ENCODE measurements at places on chromosomes 1 and 21.

GRCh38 chr1:29674627-29675326, 438.5 kb downstream of the PTPRU start:
- DNase-seq = no peak

- DNase-seq = no peak
Measured at GRCh38 chr1:223006917-223007648, 136.0 kb downstream of the TLR5 start.

- peak; percentile 52 for DNase-seq
Measured at GRCh38 chr1:39639305-39640130, at the start of gene HEYL. Gene HEYL (minus strand): TSS chr1:39639643. CDS start chr1:39639625, 18 bp downstream.

DNA sequence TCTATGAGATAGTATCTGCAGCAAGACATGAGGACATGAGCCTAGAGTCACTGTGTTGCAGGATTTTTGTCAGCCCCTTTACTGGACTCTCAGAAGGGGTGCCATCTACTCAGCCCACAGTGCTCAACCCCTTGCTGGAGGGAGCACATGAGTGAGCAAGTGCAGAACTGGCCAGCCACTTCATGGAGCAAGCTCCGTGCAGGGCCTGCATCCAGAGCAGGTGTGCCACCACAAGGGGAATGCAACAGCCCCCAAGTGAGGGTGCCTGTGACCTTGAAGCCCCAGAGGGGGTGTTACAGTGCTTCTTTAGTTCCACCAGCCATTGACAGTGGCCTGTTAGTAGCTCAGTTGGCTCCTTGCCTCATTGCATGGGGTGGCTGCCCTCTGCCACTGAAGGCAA, 649.7 kb downstream of the PLPP3 start:
- no peak for DNase-seq

- no peak for DNase-seq
Measured at GRCh38 chr1:160398823-160399222, 1.5 kb upstream of the VANGL2 start.

GRCh38 chr1:107474877-107475612, 334.2 kb downstream of the NTNG1 start:
- no peak for DNase-seq

DNA sequence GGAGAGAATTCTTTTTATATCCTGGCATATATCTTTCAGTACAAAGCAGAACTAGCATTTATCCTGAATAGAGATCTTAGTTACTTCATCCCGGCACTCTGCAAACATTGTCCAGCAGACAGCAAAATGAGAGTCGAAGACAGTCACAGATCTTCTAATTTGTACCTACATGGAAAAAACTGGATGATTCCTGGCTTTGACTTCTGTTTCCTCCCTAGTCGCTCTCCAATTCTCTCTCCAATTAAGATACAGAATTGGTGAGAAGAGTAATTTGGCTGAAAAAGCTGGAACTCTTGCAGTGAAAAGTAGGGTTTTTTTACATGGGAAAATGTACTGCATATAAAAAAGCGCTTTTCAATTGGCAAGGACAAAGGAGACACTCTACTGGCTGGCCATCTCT, 151.1 kb upstream of the C8B start:
- DNase-seq = no peak

- DNase-seq = no peak
Measured at GRCh38 chr1:65431111-65431705, 10.7 kb downstream of the LEPR start.

- DNase-seq = no peak
Measured at GRCh38 chr1:177586429-177586828, 383.4 kb downstream of the SEC16B start.

DNA sequence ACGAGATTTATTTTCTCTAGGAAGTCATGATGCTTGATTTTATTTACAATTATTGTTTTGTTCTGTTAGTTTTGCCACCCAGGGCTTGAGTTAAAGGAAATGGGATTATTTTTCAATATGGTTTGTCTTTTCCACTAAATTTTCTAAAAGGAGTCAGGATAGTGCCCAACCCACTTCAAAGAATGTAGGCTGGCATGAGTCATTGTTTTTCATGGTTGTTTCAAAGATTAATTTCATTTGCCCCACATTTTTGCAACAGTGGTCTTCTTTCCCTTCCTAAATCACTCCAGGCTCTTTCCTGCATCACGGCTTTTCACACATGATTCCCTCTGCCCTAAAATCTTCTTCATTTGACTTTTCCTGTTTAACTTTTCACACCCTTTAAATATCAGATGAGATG, 2.5 kb downstream of the SLAMF6 start:
- no peak for DNase-seq

- no peak for DNase-seq
Measured at GRCh38 chr1:206457408-206458120, 12.7 kb upstream of the IKBKE start.

DNA sequence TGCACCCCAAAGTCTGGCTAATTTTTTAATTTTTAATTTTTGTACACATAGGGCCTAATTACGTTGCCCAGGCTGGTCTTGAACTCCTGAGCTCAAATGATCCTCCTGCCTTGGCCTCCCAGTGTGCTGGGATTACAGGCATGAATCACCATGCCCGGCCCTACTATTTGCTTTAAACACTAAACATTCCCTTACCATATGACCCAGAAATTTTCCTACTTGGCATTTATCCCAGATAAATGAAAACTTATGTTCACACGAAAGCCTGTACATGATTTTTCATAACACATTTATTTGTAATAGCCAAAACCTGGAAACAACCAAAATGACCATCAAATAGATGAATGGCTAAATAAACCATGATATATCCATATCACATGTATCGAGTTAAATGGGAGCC, 35.8 kb downstream of the NDUFS5 start:
- DNase-seq = no peak

- DNase-seq = no peak
Measured at GRCh38 chr1:245188403-245188802, 33.6 kb downstream of the KIF26B start.

GRCh38 chr1:26630634-26631033, 65.2 kb upstream of the ARID1A start:
- DNase-seq = no peak

- no peak for DNase-seq
Measured at GRCh38 chr1:200877839-200878551, 5.2 kb downstream of the GPR25 start.

GRCh38 chr1:246592695-246593094, 26.4 kb downstream of the CNST start:
- DNase-seq = no peak

DNA sequence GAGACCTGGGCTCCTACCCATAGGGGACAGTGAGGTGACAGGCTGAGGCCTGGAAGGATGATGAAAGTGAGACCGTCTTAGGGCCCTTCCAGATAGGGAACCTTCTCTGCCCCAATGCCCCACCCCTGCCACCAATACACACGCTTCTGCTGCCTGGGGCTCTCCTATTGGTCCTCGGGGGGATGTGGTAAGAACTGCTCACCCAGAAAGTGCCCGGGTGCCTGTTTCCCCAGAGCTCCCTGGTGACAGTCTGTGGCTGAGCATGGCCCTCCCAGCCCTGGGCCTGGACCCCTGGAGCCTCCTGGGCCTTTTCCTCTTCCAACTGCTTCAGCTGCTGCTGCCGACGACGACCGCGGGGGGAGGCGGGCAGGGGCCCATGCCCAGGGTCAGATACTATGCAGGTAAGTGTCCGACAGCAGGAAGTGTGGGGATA, 948 bp downstream of the SEMA4A start:
- DNase-seq = no peak

GRCh38 chr1:58325866-58326265, 220.7 kb downstream of the OMA1 start:
- no peak for DNase-seq

DNA sequence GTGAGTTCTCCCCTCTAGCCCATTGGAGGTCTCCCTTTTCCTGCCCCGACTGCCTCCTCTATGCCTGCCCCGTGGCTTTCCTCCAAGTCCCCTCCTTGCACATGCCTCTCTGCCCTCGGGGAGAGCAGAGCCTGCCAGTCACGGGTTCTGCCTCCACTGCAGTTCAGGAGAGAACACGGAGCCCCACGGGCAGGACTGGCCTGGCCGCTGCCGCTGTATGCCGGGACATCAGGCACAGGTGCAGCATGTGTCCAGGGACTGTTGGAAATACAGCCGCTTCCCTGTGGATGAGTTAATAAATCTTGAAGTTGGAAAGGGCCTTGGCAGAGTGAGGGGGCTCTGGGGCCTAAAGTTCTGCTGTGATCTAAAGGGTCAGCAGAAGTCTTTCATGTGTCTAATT, 676.6 kb downstream of the MATN1 start:
- DNase-seq = no peak

DNA sequence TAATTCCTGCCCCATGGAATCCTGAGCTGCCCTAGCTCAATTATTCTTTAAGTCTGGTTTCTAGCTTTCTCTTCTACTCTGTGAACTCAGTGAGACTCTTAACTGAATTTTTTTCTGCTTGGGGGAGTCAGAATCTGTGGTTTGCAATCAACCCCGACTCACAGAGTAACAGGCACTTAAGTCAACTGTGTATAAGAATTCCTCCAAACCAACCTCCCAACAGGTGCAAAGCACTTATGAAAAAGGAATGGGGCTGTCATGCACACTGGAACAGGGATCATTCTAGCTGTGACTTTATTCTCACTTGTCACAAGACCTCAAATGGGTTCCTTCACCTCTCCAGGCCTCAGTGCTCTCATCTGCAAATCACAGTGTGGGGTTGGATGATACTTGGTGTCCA, 60.3 kb upstream of the SYT6 start:
- no peak for DNase-seq

DNA sequence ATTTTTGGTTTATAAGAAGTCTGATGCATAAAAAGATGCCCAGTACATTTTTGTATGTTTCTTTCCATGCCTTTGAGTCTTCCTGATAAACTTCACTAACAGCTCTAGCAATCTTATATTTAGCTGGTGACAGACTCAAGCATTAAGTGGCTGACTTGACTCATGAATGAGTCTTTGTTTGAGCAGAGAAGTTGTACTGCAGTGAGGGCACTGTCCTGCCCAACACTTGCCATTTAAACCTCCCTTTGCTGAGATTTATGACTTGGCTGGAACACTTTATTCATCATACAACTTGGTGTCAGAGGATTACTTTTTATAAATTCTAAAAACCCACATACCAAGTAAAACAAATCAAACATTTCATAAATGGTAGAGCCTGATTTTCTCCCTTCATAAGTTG, 14.6 kb upstream of the CAMSAP2 start:
- DNase-seq = no peak

DNA sequence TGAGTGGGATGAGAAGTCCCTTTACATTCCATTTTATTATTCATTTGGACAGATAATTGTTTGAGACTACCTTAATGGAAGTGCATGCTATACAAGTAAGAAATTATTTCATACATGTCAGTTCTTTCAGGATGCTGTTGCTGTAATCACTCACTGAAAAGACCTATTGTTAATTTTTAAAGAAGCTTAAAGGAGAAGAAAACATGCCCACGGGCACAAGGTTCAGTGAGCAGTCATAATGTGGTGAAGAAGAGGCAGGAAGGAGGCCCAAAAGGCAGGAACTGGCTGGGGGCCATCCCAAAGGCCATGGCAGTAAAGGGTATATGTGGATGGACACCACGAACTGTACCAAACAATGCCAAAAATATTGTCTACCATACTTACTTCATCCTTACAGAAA, 206.0 kb downstream of the LYPLAL1 start:
- DNase-seq = no peak

- no peak for DNase-seq
Measured at GRCh38 chr1:159632922-159633321, 45.3 kb downstream of the APCS start.

GRCh38 chr1:228530086-228530758, 43.0 kb downstream of the RNF187 start:
- no peak for DNase-seq

DNA sequence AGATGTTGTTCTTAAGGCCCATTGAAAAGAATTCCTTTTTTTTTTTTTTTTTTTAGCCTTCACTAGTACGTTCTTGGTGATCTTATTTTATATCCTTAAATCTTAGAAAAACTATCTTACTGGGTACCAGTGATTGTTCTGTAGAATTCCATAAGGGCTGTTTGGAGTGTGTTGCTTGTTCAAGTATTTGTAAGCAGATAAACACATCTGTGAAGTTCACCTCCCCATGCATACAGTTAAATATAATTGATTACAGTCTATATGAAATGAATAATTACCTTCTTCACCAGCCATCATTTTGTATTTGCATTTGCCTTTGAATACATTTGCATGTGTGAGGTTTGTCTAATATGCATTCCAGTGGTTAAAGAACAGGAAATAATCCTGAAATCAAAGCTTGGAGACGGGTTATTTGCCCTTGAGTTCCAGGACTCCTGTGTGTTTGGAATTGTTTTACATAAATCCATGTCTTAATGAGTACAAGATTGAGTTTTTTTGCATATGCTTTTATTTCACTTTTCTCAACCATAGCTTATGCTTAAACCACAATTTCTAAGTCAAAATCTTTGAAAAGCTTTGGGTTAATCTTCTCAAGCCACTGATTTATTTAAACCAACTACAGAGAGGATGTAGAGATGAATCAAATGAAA, 73.1 kb downstream of the VPS13D start:
- no peak for DNase-seq

GRCh38 chr1:203148579-203148978, 21.1 kb downstream of the ADORA1 start:
- DNase-seq = no peak

DNA sequence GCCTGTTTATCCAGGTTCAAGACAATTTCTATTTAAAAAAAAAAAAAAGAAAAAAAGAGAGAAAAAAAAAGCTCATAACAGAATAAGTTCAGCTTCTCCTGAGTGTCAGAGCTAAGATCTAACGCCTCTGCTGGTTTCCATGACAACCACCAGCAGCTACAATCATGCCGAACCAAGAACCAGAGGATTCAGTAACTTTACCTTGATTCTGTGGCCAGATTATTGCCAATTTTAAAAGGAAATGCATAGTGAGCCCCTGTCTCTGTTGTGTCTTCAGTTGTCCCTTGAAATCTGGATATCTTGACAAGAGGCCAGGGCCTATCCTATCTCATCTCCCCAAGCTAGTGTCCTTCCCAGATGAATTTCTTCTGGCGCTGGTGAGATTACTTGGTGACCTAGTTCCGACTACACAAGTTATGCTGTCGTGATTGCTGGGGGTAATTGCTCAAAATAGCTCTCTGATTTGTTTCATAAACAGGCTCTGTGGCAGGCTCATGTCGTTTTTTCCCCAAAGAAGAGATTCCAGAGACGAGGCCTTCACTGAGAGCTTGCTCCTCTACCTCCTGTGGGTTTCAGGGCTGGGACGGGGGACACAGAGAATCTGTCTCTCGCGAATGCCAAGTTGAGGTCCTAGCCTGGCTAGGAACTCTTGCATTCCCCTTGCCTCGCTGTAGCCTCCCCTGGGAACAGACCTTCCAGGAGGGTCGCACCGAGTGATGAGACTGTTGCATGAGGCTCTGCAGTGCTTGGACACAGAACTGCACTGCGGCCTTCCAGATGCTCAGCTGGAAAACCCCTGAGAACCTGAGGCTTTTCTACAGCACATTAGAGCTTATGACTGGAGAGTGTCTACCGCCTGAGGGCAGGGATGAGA, 32.4 kb upstream of the SCCPDH start:
- DNase-seq = no peak

DNA sequence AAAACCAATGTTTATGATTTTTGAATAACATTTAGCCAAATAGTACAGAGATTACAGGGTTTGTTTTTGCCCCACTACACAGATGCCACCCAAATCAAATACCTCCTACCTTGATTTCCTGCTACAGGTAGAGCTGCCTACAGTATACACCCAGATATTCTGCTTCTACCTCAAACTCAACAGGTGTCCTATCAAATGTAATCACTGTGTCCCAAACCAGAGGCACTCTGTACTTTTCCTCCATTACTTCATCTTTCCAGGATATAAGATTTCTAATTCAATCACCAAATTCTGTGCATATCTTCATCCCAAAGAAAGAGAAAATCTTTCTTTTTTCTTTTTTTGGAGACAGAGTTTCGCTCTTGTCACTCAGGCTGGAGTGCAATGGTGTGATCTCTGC, 9.6 kb downstream of the PUM1 start:
- no peak for DNase-seq

Data from activated T-cell treated with anti-CD3 and anti-CD28 coated beads for 1 hour (primary cell).